ENCODE measurements at places on chromosomes 1 and 21.
A peak's percentile ranks its signal among the peaks of the same experiment; 100 is the strongest.

- no peak for DNase-seq
Measured at GRCh38 chr1:159982280-159982679, 28.2 kb upstream of the SLAMF9 start.

DNA sequence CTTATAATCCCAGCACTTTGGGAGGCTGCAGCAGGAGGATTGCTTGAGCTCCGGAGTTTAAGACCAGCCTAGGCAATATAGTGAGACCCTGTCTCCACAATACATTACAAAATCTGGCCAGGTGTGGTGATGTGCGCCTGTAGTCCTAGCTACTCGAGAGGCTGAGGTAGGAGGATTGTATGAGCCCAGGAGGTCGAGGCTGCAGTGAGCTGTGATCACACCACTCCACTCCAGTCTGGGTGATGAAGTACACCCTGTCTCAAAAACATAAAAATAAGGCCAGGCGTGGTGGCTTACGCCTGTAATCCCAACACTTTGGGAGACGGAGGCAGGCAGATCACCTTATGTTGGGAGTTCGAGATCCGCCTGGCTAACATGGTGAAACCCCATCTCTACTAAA lies 27.7 kb downstream of the L1TD1 start:
- DNase-seq, result no peak

DNA sequence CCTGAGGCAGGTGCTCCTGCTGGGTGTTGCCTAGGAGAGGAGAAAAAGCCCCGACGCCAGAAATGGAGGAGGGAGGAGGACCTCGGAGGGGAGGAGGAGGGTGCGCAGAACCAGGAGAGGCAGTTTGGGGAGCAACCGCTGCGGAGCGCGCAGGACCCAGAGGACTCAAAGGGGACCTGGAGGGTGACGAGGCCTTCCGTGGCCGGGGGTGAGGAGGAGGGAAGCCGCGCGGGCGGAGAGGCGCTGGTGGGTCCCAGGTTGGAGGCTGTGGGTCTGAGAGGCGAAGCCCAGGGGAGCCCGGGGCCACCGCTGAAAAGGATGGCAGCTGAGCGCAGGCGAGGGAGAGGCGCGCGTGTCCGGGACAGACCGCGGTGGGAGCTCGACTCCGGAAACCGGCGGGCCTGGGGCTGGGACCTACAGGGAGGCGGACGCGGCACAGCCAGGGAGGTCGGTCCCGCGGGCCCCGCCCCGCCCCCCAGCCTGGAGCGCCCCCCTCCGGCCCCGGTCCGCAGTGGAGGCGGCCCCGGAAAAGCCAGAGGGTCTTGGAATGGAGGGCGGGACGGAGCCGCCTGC lies 15.1 kb downstream of the RNF223 start:
- DNase-seq, result no peak

- DNase-seq, result peak; percentile 73
Measured at GRCh38 chr21:39451332-39452206, at the start of gene SH3BGR. Gene SH3BGR (plus strand): TSS chr21:39451970. CDS start chr21:39452097, 127 bp downstream.

DNA sequence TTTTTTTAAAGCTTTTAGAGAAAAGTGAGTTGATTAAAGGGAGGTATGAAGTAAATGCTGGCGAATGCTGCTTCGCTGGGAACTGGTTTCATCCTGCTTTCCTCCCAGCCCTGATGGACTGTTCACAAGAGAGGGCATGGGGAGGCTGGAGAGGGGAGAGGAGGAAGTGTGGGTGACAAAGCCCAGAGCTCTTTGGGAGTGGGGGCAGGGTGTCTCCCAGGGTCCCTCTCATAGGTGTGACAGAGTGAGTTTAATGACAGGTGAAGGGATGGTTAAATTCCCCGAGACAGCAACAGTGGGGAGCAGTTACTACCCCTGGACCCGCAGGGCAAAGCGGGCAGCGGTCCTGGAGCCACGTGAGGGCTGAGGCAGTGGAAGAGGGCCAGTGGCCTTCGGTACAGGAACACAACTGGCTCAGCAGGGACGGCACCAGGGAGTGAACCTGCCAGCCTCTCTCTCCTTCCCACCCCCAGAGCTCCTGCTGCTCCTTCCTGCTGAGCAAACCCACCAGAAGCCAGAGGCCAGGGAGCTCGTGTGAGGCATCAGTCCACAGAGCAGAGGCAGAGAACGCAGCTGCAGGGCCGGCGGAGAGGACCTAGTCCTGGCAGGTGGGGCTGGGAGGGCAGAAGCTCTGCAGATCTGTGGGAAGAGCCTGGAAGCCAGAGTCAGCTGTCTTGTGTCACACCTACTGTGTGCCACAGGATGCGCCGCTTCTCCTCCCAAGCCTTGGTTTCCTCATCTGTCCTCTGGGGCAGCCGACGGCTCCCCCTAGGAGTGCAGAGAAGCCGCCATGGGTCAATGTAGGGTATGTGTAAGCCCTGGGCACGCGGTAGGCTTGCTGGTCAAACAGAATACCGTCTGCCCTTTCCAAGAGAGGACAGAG lies 20.9 kb upstream of the LRP8 start:
- peak; percentile 63 for DNase-seq

- DNase-seq, result no peak
Measured at GRCh38 chr1:94795434-94795833, 24.7 kb upstream of the SLC44A3 start.

DNA sequence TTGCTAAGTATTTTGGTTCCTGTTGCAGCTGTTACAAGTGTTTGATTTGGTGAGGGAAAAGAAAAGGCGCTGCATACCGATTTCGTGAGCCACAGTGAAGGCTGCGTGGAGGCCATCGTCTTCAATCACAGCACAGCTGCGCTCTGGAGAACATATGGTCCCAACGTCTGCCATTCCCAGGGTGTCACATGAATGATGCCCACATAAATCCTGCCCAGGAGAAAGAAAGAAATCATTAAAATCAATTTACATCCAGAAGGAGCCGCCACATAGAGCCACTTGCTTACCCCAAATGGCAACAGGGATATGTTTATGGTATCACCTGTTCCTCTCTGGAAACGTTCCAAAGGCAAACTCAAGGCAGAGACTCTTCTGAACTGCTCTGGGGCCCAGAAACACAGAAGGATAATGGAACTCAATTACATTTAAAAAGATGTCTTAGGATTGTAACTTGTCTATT lies 12.2 kb downstream of the ADAMTS5 start:
- no peak for DNase-seq

GRCh38 chr21:46041183-46041582 lies 56.7 kb upstream of the COL6A2 start:
- no peak for DNase-seq

GRCh38 chr1:246295968-246296367 lies 211.1 kb downstream of the SMYD3 start:
- no peak for DNase-seq

DNA sequence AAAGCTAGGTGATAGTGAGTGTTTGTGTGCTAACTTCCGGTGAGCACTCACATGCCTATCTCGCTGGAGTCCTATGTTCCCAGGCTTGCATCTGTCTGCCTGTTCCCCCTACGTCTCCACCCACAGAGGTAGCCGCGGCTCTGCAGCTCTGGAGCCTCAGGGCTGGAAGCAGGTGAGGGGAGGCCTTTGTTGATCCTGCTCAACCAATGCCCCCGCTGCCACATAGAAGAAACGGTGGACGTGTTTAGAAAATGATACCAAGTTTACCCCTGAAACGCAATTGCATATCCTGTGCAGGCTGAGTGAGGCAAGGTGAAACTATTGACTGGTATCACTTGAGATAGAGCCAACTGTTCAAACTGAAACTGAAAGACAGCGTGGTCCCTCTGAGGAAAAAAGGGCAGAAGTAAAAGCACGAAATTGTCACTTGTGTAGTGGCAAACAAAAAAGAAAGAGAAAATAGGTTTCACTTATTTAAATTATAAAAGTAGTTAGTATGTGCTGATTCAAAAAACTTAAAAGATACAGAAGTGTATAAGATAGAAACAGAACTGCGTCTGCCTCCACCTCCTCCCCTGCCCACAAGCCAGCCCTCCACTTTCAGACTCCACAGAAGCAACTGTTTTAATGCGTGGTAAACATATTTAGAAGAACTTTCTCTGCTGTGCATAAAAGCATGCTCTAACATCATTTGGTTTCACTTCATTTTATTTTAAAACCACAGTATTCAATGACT lies 38.6 kb upstream of the ETS2 start:
- peak; percentile 69 for DNase-seq

DNA sequence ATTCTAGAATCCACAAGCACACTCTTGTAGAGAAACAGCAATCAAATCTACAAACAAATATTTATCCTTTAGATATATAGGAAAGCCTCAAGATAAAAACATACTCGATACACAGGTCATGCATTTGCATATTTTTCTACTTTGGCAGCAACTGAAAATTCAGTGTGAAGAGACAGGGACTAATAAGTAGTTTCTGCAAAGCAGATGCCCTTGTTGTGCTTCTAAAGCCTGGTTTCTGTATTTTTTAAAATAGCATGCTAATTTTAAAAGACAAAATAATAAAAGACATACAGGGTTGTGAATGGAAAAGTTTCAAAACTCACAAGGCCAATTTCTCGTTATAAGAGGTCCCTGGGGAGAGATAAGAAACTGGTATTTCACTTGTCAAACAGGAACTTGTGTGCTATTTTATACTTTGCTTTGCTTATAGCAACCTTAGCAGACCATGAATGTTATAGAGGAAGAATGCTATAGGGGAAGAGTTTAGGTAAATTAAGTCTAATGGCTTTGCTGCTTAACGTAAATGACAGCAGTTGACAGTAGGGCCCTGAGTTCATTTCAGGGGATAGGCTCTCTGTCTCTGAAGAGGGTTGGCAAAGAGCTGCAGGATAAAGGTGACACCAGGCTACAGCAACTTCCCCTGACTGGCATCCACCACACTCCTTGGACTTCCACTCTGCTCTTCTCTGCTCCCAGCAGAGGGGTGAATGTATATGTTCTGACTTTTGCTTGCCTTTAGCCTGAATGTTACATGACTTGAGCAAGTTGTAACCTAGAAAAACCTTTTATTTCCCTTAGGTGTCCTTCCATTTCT lies 9.4 kb upstream of the RGS13 start:
- no peak for DNase-seq

All from upper lobe of right lung (tissue), 1 donor.